T-helper 17 cell (primary cell): ENCODE measurements at places on chromosomes 2 and 18.

GRCh38 chr2:32976409-32977063 lies 29.8 kb downstream of the LTBP1 start:
- DNase-seq: no peak

DNA sequence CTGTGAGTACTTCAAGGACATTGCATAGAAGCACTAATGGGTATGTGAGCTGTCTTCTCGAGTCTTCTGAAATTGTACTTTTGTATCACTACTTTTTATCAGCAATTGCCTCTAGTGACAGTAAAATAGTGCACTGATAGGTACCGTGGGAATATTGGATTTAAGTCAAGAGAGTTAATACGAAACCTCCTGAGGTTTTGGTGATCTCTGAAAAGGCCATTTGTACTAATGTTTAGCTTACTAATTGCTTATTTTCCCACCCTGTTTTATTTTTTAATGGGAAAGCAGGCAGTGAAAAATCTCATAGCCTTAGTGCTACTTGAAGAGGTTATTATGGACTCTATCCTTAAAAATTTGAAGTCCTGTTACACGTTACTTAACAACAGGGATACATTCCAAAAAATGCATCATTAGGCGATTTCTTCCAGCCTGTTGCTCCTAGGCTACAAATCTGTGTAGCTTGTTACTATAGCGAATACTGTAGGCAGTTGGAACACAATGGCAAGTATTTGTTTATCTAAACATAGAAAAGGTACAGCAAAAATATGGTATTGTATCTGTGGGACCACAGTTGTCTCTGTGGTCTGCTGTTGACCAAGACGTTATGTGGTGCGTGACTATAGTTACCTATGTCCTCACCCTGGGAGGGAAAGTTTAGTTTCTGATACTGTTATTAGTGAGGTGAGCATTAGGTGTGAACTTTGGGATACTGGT lies 65.9 kb downstream of the CAB39 start:
- no peak for DNase-seq

DNA sequence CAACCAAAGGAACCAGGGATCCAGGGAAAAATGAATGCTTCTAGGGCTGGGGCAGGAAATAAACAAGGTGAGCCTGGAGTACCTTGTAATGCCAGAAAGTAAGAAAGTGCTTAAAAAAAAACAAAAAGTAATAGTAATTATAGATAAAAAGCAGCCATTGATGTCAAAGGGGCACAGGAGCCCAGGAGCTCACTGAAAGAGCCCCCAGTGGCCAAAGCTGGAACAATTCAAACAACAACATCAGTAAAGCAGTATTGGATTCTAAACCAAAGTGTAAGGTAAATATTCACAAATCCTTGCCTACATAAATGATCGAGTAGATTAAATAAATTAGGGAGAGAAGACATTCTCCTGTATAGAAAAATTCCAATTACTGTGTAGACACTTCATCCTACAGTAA lies 114.3 kb upstream of the ARL4C start:
- no peak for DNase-seq

GRCh38 chr18:22946217-22946616 lies 13.1 kb downstream of the RBBP8 start:
- no peak for DNase-seq

GRCh38 chr2:12686708-12687283 lies 29.9 kb upstream of the TRIB2 start:
- DNase-seq: no peak

- DNase-seq: no peak
These were observed 277.4 kb downstream of the EN1 start for GRCh38 chr2:118569876-118570535.

DNA sequence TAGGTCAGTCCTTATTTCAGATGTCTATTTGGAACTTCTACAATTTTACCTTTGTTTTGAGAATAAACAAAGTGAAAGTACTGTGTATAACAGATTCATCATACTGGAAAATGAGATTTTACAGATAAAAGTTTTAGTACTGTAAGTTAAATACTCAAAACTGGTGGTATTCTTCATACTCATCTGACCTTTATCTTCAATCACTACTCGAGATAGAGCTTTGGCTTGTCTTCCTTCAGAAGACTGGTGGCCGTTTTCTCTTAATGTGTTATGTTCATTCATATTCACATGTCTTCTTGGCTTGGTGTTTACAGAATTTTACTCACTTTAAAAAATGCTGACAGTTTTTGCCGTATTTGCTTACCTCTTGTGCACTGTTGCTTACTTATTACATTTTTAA lies 2.1 kb downstream of the SPOPL start:
- no peak for DNase-seq

- no peak for DNase-seq
These were observed 22.6 kb upstream of the TBC1D8 start for GRCh38 chr2:101173707-101174295.

DNA sequence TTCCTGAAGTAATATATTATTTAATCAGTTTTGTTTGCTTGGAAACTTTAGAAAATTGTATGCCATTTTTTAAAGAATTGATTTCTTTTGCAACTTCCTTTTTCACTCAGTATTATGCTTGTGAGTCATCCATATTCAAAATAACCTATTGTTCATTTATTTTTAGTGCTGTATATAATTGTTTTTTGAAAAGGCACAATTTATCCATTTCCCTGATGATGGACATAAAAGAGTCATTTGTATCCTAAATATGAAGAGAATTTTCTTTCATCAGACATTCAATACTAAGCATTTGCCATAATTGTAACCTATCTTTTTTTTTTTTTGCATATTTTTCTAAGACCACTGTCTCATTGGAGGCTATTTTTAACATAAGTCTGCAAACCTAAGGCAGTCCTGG lies 134.1 kb upstream of the SERPINE2 start:
- DNase-seq: no peak

- DNase-seq: no peak
These were observed 42.0 kb upstream of the NFE2L2 start for GRCh38 chr2:177306550-177306949.

GRCh38 chr2:172096626-172097547 lies 5.8 kb downstream of the DLX2 start:
- DNase-seq: no peak

GRCh38 chr2:40103163-40103562 lies 324.1 kb upstream of the THUMPD2 start:
- DNase-seq: no peak

GRCh38 chr2:24493713-24494112 lies 2.7 kb downstream of the NCOA1 start:
- no peak for DNase-seq

GRCh38 chr2:12716032-12716281 lies 779 bp upstream of the TRIB2 start:
- DNase-seq: peak; percentile 69

DNA sequence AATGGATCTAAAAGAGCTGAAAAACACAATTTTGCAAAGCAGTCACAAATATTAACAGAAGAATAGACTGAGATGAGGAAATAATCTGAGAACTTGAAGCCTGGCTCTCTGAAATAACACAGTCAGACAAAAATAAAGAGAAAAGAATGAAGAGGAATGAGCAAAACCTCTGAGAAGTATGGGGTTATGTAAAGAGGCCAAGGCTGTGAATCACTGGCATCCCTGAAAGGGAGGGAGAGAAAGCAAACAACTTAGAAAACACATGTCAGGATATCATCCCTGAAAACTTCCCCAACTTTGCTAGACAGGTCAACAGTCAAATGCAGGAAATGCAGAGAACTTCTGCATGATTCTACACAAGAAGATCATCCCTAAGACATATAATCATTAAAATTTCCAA lies 73.5 kb upstream of the LHCGR start:
- DNase-seq: no peak

DNA sequence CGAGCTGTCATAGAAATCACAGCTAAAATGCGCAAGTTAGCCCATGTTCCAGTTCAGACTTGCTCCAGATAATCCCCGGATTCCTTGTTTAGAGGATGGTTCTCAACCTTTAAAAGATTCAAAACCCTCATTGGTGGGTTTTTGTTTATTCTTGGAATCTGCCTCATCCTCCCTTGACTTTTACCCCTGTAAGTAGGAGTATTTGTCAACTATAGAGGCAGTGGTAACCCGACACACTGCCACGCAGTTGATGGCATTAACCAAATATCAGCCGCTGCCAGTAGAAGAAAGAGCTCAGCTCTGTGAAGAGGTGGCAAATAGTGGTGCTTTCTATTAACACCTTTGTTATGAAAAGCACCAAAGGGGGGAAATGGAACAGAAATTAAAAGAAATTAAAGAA lies 40.4 kb upstream of the SELENOI start:
- DNase-seq: no peak

DNA sequence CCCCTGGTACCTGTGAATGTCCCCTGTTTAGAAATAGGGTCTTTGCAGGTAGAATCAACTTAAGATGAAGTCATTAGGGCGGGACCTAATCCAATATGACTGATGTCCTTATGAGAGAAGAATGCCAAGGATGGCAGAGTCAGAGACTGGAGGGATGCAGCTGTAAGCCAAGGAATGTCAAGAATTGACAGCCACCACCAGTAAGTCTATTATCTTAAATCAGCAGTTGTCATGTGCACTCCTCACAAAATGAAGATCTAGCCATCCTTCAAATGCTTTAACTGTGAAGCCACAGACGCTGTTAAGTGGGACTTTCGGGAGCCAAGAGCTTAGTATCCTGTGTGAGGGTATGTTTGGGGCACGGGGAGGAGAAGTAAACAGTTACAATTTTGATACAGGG lies 83.2 kb downstream of the ITGA4 start:
- DNase-seq: no peak

DNA sequence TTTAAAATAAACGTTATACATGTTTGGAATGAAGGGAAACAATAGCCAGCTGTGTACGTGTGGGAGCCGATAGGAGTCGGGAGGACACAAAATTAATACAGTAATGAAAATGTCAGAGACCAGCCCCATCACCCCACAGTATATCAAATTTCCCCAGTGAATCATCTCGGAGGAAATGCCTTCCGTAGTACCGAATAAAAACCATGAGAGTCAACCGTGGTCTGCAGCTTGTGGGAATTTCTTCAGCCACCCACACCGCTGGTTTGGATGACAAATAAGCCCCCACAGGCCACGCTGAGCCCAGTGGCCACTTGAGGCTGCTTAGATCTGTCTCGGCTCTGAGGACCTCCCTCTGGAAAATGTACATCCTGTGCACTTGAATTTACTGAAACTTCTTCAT lies 133.7 kb downstream of the COL6A3 start:
- no peak for DNase-seq

GRCh38 chr2:119366161-119366648 lies 429 bp downstream of the C2orf76 start:
- no peak for DNase-seq

DNA sequence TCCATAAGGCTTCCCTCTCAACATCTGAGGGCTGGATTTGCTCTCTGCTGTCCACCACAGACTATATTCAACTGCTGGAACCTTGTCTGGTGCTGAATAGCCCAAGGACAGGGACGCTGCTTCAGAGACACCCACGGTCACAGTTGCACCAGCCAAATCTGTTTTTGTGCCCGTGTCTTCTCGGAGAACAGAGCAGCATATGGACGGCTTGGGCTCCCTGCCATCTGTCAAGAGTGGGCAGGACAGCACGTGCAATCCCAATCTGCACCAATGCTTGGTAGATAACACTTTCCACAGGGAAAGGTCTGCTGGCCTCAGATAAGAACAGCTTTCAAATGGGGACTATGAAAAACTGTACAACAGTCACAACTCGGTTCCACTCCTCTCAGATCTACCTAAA lies 466.1 kb downstream of the TGIF1 start:
- no peak for DNase-seq
